Ureter (tissue), 1 donor: ENCODE measurements at places on chromosomes 2 and 18. TPM values are rescaled to one million over a fixed set of nuclear protein-coding genes. Genes with fewer than 3 reads are reported as not detected.

Gene OXER1
- total RNA-seq = 3.1 TPM

Gene CRYGD
- not detected for total RNA-seq

Gene ANKRD44
- 36.1 TPM for total RNA-seq

Gene TXNDC2
- 0.21 TPM for total RNA-seq

Gene TTLL4
- total RNA-seq = 39.1 TPM

Gene CDH7
- not detected for total RNA-seq

Gene CLK1
- total RNA-seq = 116 TPM

Gene MAPK4
- 14.3 TPM for total RNA-seq

Gene SLC9A4
- total RNA-seq = 23.5 TPM

Gene PPP1R1C
- total RNA-seq = 2.0 TPM

Gene UNC80
- 0.18 TPM for total RNA-seq

Gene STARD6
- total RNA-seq = not detected

Gene HOXD4
- total RNA-seq = 22.4 TPM

Gene ADD2
- 2.1 TPM for total RNA-seq

Gene LAMA3
- total RNA-seq = 28.7 TPM

Gene SERPINB3
- not detected for total RNA-seq

DNA sequence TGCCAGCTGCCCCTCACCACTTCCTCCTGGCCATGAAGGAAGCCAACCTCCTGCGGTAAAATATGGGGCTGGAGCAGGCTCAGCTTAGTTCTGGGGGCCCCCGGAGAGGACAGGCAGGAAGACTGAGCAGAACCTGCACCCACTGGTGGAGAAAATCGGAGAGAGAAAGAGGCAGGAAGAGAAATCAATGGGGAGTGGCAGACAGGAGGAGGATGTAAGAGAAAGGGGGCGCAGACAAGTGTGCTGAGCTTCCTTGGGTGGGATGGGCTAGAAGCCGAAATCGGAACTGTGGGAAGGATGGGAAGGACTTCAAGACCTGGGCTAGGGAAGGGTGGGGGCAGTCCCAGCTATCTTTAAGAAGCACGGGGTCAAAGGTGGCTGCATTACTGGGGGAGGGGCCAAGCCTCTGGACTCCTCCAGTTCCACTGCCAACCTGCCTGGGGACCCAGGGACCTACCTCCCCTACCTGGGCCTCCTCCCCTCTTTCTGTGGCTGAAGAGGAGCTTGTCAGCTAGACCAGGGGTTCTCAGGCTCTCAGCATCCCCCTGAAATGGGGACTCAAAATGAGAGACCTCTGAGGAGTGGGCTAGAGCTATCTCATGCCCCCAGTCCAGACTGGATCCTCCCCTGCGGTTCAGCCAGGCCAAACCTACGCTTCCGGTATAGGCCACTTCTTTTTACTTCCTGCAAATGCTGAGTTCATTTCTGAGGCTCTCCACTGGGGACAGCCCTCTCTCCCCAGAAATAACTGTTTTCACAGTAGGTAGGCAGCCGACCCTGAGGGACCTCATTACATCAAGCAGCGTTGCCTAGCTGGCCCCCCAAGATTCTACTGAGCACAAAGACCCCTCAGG, 33.6 kb upstream of the B3GNT7 start:
- DNase-seq = no peak

GRCh38 chr2:8987410-8987809, 16.1 kb downstream of the MBOAT2 start:
- no peak for DNase-seq

GRCh38 chr2:61759718-61760117, 94.1 kb downstream of the FAM161A start:
- no peak for DNase-seq

DNA sequence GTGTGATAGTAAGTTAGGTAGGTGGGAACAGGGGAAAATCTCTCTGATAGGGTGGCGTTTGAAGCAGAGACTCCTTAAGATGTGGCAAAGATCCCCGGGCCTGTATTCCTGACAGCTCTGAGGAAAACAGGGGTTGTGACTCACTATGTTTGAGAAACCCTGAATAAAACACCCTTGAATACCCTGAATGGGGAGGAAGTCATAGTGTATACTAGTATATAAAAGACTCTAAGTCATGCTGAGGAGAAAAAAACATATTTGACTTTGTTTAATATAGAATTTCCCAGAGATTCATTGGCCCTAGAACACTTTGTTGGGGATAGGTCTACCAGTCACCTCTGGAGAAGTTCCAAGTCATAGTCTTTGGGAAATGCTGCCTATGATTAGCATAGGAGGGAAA, 590.9 kb downstream of the IRS1 start:
- no peak for DNase-seq

GRCh38 chr2:57862727-57863126, 183.9 kb upstream of the VRK2 start:
- DNase-seq = no peak

- DNase-seq = peak; percentile 79
Observed at GRCh38 chr2:20661421-20662307, 5.3 kb upstream of the GDF7 start.

- no peak for DNase-seq
Observed at GRCh38 chr18:31407649-31408048, 31.1 kb downstream of the DSG4 start.

DNA sequence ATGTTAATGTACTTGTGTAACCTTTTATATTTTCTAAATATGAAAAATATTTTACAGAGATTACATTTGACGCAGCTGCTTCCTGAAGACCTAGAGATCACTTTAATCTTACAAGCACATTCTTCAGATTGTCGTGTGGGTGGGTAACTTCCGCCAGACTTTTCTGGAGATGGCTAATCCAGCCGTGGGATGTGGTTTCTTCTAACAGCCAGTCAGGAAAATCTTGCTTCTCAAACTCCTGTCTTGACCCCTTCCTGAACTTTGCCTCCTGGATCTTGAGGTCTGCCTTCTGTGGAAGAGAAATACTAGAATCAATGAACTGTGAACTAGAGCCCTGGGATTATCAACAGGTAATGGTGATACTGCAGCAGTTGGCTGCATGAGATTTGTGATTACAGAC, 401.6 kb upstream of the TNP1 start:
- DNase-seq = no peak

- DNase-seq = no peak
Observed at GRCh38 chr18:37175727-37176620, 347.0 kb downstream of the KIAA1328 start.

- no peak for DNase-seq
Observed at GRCh38 chr2:62554440-62554839, 48.4 kb upstream of the TMEM17 start.

- DNase-seq = no peak
Observed at GRCh38 chr18:49030138-49030537, 79.4 kb upstream of the SMAD7 start.

GRCh38 chr2:132424526-132425121, 8.0 kb downstream of the GPR39 start:
- no peak for DNase-seq

- DNase-seq = no peak
Observed at GRCh38 chr2:212494418-212495020, 44.1 kb downstream of the ERBB4 start.

DNA sequence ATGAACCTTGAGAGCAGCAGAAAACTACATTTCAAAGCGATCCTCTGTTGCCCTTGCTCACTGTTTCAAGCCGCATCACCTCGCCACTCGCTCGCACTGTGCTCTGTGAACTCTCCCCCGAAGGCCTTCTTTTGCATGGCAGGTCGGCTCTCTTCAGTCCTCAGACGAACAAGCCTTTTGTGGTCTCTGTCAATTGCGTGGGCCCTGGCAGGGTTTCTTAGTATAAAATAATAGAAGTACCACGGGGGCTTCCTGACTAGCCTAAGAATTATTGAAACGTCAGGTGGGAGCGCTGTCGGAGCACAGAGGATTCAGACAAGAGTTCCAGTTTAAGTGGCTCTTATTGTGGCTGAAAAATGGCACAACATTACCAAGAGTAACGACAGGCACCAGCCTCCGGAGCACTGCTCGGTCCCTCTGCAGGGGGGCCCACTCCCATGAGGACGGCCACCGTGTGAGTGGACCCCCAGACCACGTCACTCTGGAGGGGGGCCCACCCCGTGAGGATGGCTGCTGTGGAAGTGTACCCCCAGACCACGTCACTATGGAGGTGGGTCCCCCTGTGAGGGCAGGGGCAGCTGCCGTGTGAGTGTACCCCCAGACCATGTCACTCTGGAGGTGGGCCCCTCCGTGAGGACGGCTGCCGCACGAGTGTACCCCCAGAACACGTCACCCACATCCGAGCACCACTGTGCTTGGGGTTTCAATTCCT, 237.7 kb downstream of the HDAC4 start:
- no peak for DNase-seq

- no peak for DNase-seq
Observed at GRCh38 chr2:160632084-160632975, 138.7 kb upstream of the RBMS1 start.

GRCh38 chr18:11511434-11512095, 97.8 kb upstream of the SLC35G4 start:
- no peak for DNase-seq

- DNase-seq = no peak
Observed at GRCh38 chr2:69253112-69253511, 133.9 kb downstream of the GFPT1 start.

DNA sequence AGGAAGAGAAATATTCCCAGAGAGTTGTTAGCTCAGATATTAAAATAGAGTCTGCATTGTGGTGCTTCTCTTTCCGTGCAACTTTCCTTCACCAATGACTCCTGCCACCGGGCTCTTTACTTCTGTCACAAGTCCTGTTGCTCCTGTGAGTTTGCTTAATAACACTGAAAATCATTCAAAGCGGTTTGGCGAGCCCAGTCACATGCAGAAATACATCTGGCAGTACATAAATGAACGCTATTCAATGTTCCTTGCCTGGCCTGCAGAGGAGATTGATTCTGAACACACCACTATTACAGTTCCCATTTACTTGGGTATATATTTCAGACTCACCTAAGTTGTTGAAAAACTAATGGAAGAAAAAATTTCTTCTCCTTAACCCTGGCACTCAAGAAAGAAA, 276.6 kb downstream of the ZNF521 start:
- DNase-seq = no peak

GRCh38 chr2:42937171-42937875, 144.9 kb upstream of the HAAO start:
- DNase-seq = no peak

DNA sequence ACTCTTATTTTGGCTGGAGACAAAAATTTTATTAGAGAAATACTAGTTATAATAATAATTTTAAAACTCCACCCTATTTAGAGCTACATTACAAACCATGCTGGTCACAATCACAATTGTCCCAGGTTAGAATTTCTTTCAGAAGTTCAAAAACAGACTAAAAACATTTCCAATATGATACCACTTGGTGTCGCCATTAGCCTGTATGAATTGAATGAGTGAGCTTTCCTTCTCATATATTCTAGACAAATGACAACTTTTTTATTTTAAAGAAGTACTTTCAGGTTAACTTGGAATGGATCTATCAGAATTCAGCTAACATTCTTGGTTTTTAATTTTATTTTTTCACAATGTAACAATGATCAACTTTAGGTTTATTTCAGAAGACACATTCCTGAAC, 48.0 kb downstream of the SERPINB8 start:
- DNase-seq = no peak

DNA sequence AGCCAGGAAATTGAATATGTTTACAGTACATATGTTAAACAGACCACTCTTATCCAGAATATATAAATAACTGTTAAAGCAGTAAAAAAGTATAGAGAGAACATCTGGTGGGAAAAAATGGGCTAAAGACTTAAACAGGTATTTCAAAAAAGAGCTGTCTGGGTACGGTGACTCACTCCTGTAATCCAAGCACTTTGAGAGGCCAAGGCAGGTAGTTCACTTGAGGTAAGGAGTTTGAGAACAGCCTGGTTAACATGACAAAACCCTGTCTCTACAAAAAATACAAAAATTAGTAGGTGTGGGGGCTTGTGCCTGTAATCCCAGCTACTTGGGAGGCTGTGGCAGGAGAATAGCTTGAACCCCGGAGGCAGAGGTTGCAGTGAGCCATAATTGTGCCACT, 171.4 kb upstream of the FSIP2 start:
- no peak for DNase-seq

DNA sequence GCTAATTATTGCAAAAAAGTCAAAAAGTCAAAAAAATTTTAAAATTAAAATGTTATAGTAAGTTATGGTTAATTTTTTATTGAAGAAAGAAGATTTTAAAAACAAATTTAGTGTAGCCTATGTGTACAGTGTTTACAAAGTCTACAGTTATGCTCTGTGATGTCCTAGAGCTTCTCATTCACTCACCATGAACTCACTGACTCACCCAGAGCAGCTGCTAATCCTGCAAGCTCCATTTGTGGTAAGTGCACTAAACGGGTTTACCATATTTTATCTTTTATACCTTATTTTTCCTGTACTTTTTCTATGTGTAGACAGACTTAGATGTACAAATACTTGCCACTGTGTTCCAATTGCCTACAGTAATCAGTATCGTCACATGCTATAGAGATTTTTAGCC, 788.2 kb downstream of the DSC3 start:
- DNase-seq = no peak

DNA sequence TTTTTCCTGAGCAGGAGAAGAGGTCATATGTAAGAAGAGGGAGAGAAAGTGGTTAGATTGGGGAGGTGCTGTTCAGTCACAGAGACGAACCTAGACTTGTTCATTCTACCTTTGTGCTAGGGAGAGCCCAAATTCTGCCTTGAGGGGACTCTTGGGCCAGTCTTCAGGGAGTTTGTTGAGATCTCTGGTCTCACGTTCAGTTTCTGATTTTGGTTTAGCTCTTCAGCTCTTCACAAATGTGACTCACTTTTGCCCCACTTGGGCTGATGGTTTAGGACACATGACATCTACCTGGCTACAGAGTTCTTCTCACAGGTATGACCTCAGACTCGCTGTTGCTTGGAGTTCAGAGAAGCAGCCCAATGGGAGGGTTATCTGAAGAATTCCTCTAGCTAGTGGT, 49.2 kb upstream of the DARS1 start:
- DNase-seq = no peak

DNA sequence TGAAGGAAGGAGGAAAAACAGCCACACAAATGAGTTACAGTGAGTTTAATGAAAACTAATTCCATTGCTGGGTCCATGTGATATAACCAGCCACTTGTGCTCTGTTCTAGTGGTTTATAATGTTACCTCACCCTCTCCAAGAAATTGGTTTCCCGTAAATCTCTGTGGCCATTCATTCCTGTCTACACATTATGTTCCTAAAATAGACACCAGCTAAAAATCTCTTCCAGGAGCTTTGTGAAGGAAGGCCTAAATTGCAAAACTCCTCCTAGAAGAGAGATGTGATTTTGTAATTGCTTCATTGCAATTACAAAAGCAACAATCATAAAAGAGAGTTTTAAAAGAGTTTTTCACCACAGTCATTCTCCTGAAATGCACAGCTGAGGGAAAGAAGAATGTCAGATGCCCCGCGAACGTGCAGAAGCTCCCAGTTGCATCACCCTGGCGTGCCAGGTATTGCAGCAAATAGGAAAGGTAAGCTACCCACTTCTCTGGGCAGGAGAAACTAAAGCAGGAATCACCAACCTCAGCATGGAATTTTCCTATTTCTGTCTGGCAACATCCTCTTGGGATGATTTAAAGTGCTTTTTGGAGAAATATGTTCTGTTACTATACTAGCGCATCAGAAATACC, 1.7 kb downstream of the SCN1A start:
- DNase-seq = no peak
